ENCODE measurements at places on chromosomes 11 and 22.

DNA sequence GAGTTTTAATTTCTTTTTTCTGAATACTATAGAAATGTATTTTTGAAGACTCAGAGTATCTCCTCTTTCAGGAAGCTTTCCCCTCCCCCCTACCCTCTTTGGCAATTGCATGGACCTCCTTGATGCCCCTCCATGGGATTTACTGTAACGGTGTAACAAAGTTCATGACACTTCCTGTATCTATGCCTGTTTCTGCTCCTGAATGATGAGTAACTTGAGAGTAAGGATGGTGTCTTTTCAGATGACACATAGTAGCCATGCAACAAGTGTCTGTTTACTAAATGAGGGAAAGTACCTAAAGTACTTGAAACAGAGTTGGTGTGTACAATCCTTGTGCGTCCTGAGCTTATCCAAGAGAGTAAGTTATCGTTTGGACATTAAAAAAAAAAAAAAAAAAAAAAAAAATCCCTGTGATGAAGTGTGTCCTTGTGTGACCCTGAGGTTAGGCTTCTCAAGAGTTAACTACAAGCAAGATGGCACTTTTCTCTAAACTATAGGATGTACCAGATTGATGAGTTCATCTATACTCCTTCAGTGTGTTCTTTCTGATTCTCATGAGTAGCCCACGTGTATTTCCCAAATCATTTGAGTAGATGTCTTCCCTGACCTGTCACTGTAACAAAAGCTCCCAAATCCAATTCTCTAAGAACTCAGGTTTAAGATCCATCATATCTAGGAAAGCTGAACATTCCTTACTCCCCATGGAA lies 7.4 kb downstream of the ETS1 start:
- DNase-seq, result no peak

- no peak for DNase-seq
Measured at GRCh38 chr11:15159085-15159484, 44.4 kb downstream of the INSC start.

DNA sequence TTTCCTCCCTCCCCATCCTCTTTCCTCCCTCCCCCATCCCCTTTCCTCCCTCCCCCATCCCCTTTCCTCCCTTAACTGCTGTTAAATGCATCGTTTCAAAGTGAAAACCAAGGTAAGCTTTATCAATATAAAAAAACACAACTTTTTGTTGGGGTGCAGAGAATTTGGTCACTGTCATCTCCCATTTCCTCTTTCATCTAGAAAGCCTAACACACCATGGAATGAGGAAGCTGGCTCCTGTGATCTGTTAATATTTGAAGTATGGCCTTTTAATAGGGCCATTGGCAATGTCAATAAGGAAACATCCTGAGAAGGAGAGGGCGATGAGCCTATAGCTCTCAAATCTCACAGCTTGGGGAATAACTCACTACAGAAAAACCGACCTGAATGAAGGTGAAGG lies 7.0 kb downstream of the EXPH5 start:
- DNase-seq, result no peak

DNA sequence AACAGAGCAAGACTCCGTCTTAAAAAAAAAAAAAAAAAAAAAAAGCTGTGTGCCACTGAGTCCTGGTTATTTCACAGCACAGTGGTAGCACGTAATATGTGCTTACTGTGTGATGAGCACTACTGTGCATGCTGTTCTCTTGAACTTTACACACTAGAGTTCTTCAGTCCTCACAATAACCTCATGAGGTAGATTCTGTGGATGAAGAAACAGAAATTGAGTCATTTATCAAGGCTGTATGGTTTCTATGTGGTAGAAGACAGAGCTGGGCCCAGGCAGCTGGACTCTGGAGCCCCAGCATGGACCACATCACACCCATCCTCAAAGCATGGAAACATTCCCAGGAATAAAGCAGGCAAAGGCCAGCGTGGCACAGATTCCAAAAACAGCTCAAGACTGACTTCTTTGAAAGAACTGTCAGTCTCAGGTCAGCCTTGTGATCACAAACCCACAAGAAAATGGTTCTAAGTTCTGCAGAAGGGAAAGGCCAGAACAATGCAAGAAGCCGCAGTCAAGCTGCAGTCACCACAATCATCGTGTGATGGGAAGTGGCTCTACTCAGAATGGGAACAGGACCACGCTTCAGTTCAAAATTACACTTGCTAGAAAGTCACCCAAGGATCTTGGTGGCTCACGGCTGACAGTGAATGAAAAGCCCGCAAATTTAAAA lies 49.5 kb downstream of the MICAL3 start:
- DNase-seq, result no peak

- no peak for DNase-seq
Measured at GRCh38 chr22:48872271-48873190, 955.1 kb downstream of the BRD1 start.

GRCh38 chr22:23282089-23282501 lies 101.8 kb downstream of the BCR start:
- DNase-seq, result no peak

GRCh38 chr11:134261626-134262488 lies 8.5 kb downstream of the ACAD8 start:
- DNase-seq, result no peak

- DNase-seq, result no peak
Measured at GRCh38 chr22:27732841-27733240, 68.7 kb downstream of the MN1 start.

- no peak for DNase-seq
Measured at GRCh38 chr22:40595497-40596234, 40.9 kb downstream of the MRTFA start.

- DNase-seq, result no peak
Measured at GRCh38 chr11:103633819-103634590, 402.4 kb upstream of the DDI1 start.

DNA sequence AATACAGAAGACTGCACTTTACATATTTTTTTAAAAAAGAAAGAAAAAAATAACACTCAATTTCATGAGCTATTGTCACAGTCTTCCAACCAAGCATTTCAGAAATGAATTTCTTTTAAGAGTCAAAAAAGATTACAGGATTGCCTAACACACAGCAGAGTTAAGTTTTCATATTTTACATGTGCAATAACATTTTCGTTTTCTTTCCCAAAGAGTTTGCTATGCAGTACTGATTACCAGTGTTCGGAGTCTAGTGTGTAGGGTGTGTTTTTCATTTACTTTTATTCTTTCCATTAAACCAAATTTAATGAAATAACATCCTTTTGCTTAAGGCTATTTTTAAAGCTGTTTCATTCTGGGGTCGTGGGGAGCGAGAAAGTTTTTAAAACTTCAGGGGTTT lies 53.2 kb downstream of the MN1 start:
- DNase-seq, result no peak

- no peak for DNase-seq
Measured at GRCh38 chr11:92278791-92279433, 54.3 kb downstream of the FAT3 start.

DNA sequence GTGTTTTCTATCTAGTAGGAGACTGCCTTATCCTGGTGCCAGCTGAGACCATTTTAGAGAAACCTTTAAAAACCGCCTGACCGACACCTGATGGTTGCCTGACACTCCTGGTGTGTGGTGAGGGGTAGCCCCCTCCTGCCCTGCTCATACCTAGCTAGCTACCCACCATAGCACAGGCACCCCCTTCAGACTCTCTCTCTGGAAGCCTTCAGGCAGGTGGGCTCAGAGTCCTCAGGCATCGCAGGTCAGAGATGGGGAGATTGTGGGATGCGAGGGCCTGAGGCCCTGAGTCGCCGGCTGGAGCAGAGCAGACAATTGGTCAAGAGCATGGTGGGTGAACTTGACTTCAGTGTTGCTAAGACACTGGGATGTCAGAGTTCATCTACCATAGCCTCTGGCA lies 424.6 kb downstream of the BRD1 start:
- no peak for DNase-seq

GRCh38 chr11:79437278-79437980 lies 3.4 kb downstream of the TENM4 start:
- no peak for DNase-seq

GRCh38 chr22:28892175-28892731 lies 8.9 kb downstream of the ZNRF3 start:
- no peak for DNase-seq

DNA sequence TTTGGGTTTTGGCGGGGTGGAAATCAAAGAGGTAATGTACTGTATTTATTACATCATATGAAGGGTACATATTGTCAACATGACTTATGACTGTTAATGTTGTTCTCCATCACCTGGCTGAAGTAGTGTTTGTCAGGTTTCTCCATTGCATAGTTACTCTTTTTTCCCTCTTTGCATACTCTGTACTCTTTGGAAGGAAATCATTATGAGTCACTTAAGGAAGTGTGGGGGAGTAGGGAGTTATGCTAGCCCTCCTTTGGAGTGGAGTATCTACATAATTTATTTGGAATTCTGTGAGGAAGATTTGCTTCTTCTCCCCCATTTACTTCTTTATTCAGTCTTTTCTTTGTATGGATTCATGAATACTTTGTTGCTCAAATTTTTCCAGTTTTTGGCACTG lies 3.6 kb upstream of the PGR start:
- no peak for DNase-seq

DNA sequence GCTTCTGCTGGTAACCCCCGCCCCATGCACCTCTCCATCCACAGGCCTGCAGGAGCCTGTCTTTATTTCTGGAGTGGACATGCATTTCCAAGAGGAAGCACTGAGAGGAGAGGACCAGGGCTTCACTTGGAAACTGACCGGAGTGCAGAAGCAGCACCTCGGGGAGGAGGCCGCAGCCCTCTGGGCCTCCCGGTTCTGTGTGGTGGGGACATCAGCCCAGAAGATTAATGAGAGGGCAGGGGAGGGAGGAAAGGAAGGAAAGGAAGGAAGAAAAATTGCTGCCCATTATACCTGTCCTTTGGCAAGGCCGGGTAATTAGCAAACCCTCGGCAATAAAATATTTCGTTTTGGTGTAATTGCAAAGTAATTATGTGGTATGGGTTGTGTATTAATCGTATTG lies 97.0 kb downstream of the TP53I11 start:
- DNase-seq, result no peak

- DNase-seq, result no peak
Measured at GRCh38 chr11:36308577-36308976, 12.5 kb downstream of the PRR5L start.

- no peak for DNase-seq
Measured at GRCh38 chr11:86933891-86934581, 21.2 kb downstream of the FZD4 start.

GRCh38 chr22:47567126-47568090 lies 805.0 kb downstream of the TBC1D22A start:
- DNase-seq, result no peak

DNA sequence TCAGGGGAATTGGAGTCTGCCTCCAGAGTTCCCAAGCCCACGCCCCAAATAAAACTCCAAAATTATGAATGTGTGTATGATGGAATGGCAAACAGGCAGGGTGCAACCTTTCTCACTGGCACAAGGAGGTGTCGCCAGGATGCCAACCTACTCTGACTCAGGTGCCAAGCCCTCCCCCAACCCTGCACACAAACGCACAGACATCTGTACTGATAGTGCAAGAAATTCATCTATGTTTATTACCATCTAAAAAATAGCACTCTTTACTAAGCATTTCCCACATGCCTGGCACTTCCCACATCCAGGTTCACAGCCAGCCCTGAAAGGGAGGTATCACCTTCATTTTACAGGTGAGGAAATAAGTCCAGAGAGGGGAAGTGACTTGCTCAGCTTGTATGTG lies 1.2 kb downstream of the PLA2G3 start:
- no peak for DNase-seq

- DNase-seq, result no peak
Measured at GRCh38 chr11:535210-535518, 212 bp downstream of the HRAS start.

GRCh38 chr11:132202621-132203020 lies 832.2 kb downstream of the NTM start:
- DNase-seq, result no peak

- DNase-seq, result no peak
Measured at GRCh38 chr11:78860720-78861422, 286.2 kb upstream of the NARS2 start.

GRCh38 chr11:118894192-118894591 lies 10.5 kb downstream of the CXCR5 start:
- peak; percentile 7 for DNase-seq

DNA sequence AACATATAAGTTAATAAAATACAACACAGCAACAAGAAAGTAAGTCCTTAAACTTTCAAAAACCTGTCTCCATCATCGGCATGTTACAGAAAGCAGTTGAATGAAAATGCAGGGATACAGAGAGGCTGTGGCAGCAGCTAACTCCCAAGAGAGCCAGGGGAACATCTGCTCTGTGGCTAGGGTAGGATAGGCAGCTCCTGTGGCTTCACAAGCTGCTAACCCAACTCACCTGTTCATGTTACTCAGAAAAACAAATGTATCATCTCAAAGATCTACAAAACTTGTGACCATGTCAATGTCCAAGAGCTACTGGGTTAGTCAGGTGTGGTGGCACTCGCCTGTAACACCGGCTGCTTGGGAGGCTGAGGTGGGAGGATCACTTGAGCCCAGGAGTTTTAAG lies 15.2 kb upstream of the PLAAT3 start:
- DNase-seq, result no peak

- DNase-seq, result no peak
Measured at GRCh38 chr22:40957601-40958000, 6.4 kb downstream of the RBX1 start.

DNA sequence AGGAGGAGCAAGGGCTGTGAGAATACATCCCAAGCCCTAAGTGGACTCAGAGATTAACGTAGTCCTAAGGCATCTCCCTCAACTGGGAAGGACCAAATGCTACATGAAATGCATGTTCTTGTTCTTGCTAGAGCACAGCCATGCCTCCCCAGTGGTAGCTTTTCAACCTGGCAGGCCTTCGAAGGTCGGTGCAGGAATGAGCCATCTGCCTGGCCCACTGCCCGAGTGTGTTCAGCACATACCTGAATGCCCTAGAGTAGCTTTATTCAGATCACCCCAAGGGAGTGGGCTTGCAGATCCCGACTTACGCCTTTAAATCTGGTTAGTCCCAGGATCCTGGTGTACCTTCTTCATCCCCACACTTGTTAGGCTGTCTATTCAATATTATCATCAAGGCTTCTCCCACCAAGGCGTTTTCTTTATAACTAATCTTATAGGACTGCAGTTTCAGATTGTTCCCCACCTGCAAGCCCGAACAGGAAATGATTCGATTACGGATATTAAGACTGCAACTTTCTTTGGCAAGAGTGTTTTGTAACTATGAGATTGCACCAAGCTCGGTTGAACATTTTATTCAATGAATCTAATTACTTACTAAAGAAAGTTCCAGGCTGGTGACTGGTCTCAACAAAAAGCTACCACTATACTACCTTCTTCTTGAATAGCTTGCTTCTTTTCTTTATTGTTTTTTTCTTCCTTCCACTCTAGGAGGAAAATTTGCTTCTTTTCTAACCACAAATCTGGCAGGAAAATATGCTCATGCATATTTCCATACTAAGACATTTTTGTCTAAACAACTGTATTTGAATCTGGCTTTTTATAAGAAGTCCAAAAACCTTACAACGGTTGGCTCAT lies 115.6 kb downstream of the SGSM3 start:
- DNase-seq, result no peak

- no peak for DNase-seq
Measured at GRCh38 chr22:17065433-17065832, 19.4 kb upstream of the IL17RA start.

GRCh38 chr22:24011735-24012068 lies 598 bp downstream of the CABIN1 start:
- DNase-seq, result no peak

- no peak for DNase-seq
Measured at GRCh38 chr11:9573775-9574621, 528 bp downstream of the WEE1 start.

Data from naive thymus-derived CD4-positive, alpha-beta T cell (primary cell).